ENCODE measurements at places on chromosomes 4 and X.
A peak's percentile ranks its signal among the peaks of the same experiment; 100 is the strongest.

DNA sequence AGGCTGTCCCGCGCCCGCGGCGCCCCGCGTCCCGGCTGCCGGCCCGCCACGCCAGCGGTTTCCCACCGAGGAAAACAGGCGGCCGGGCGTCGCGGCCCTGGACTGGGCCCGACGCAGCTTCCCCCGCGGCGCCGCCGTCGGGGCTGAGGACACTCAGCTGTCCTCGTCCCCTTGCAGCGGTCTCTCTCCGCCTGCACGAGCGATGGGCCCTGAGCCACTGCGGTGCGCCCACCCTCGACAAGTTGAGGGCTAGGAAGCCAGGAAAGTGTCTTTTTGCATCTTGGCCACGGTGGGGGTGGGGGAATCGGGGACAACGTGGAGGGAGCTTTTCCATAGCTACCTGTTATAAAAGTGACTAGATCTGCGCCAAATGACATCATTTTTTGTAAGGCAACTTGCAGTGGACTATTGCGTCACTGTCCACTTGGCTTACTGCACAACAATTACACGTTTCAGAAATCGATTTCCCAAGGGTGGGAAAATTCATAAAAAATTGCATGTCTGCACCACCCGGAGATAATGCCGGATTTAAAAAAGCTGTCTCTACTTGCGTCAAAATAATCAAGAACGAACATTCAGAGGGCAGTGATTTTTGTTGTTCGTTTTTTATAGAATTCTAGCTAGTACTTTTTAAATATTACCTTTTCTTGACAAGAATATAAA, 1.1 kb downstream of the KLHL15 start:
- DNase-seq: no peak

DNA sequence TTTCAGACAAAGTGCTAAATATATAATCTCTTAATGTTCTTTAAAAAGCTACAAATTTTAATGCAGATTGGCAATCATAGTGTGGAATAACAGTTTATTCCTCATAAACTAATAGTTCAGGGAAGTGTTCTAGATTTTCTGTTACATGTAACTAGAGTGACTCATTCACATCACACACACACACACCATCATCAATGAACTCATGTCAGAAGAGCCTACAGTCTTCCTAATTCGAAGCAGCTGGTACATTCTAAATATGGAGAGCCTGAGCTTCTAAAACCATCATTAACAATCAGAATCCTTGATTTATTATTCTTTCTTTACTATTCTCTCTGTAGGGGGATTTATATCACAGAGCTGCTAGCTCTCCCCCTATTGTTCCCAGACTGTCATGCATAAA, 49.6 kb downstream of the DKK2 start:
- DNase-seq: peak; percentile 4

DNA sequence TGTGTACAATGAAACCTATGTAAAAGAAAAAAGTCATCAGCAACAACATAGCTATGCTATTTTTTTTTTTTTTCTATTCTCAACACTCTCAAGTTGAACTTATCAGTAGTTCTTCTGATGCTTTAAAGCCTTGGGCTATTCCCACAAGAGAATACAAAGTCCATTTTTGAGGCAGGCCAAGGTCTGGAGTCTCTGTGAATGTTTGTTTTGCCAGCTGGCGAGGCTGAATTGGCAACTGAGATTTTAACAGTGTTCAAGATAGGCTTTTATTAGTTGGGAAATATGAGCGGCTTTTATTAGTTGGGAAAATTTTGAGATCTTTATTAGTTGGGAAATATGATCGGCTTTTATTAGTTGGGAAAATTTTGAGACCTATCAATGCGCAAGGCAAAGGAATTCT, 336.6 kb downstream of the SLITRK2 start:
- DNase-seq: no peak

- DNase-seq: no peak
Observed at GRCh38 chr4:14897217-14897616, 105.1 kb upstream of the CPEB2 start.

- no peak for DNase-seq
Observed at GRCh38 chrX:106898462-106898861, 4.7 kb downstream of the RIPPLY1 start.

DNA sequence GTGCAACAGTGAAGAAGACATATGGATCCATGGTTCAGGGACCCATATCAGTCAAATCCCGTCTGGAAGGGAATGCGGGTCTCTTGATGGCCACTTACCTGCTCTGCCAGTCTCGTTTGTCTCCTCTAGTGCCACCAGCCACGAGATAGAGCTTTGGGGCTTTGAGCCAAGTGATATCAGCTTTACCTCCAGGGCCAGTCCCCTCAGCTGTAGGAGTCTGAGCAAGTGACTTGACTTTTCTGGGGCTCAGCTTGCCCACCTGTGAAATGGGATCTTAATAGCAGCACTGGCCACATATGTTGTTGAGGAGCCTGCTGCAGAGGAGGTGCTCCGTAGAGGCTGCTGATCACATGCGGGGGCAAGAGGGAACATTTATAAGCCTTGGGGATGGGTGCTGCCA, 1.2 kb downstream of the SLC2A9 start:
- DNase-seq: no peak

- no peak for DNase-seq
Observed at GRCh38 chr4:53925050-53925605, 139.3 kb downstream of the CHIC2 start.

- DNase-seq: no peak
Observed at GRCh38 chrX:32966821-32967355, 244.5 kb downstream of the DMD start.

DNA sequence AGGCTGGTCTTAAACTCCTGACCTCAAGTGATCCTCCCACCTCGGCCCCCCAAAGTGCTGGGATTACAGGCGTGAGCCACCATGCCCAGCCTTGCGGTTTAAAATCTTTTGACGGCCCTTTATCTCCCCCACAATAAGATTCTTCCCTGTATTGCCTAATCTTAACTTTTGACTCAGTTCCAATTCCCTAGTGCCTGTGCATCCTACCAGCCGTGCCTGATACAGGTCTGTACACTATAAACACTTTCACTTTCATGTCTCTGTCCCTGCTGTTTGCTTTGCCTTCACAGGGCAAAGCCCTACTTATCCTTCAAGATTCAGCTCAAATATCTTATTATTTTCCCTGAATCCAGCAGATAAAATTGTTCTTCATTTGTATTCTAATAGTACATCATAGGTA, 74.6 kb downstream of the WDR44 start:
- DNase-seq: peak; percentile 23

DNA sequence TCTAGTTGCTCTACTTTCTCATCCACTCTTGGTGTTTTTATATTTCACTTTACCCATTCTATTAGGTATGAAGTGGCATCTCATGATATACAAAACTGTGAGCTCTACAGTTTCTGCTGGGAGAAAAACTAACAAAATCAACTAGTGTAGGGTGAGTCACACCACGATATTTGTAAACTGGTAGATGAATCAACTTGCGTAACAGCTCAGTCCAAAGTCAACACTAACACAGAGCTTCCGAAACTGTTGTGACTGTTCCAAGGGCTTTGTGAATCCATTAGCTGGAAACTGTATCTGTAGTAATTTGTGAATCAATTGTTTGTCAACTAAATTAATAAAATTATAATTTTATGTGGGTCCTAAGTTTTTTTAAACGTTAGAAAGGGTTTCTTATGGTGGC, 119.8 kb upstream of the TSPAN5 start:
- DNase-seq: peak; percentile 2

GRCh38 chrX:129790146-129790545, 10.4 kb downstream of the SASH3 start:
- no peak for DNase-seq

DNA sequence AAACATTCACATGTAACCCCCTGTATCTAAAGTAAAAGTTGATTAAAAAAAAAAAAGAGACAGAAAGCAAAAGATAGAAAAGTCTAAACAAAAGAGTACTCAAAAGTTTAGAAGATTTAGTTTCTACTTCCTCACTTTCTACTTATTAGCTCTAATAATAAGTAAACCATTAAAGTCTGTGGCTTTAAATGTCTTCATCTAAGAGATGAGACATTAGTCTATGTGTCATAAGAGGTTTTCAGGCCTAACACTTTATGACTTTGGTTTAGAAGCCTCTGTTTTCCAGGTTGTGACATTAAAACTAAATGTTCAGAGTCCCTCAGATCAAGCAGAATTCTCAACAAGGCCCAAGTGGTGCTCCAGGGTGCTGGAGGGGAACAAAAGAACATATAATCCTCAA, 42.2 kb upstream of the GUCY1A1 start:
- no peak for DNase-seq

- DNase-seq: no peak
Observed at GRCh38 chr4:101345271-101345595, 2.1 kb downstream of the PPP3CA start.

DNA sequence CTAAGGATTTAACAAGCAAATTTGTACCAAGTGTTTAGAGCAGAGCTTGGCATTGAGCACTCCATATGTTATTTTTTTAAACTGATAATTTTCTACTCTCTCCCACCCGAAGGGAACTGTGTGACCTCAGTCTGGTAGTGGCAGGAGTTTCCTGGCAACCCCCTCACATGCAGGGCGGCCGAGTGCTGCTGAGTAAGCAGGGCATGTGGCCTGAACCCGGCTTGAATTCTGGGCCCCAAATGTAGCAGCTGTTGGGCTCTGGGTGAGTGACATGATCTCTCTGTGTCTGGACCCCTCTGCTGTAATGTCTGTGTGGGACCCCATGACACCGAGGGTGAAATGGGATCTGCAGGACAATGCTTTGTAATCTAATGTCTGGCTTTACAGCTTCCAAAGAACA, 13.6 kb upstream of the C4orf50 start:
- DNase-seq: no peak

GRCh38 chr4:54581807-54582206, 76.0 kb upstream of the KIT start:
- no peak for DNase-seq

- no peak for DNase-seq
Observed at GRCh38 chr4:184329235-184329634, 111.6 kb upstream of the ENPP6 start.

GRCh38 chr4:155666344-155667221, at the start of gene GUCY1A1:
Gene GUCY1A1, plus strand, starts transcription at chr4:155666848. Its CDS starts 30,020 bp downstream, at chr4:155696868.
- no peak for DNase-seq

GRCh38 chr4:10981576-10981975, 297.0 kb upstream of the CLNK start:
- no peak for DNase-seq

DNA sequence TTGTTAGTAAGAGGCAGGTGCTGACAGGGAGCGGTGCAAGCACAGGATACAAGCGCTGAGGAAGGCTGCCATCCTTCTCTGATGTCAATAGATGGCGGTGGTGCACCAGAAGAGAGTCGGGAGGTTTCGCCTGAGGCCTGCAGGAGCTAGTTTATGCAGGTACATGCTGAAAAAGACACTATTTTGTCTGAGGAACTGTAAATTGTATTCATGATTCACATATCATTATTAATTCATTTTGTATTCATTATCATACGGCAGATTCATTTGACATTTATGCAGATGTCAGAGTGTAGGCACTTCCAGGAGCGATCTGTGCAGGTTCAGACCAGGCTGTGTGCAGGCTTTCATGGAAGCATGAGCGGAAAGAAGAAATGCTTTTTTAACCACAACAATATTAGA, 824.0 kb downstream of the STIM2 start:
- DNase-seq: peak; percentile 18

DNA sequence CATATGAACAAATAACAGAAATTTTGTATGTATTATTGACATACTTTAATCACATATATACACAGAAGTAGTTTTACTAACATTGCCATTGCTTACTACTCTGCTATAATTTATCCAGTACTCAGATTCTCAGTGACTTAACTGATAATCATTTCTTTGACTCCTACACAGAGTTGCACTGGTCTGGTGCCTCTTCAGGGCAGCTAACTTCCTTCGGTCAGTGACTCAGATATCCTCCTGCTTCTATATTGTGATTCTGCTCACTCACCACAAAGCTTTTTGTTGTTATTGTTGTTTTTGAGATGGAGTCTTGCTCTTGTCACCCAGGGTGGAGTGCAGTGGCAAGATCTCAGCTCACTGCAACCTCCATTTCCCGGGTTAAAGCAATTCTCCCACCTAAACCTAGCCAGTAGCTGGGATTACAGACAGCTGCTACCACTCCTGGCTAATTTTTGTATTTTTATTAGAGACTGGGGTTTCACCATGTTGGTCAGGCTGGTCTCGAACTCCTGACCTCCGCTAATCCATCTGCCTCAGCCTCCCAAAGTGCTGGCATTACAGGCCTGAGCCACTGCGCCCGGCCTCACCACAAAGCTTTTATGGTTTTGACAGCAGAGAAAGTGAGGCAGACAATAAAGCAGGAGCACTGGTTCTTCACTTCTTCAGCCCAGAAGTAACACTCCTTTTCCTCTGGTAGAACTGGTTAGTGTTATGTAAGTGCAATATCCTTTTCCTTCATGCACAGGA, 499.3 kb downstream of the EPHA5 start:
- no peak for DNase-seq

GRCh38 chr4:75172551-75172950, 239.6 kb downstream of the PARM1 start:
- no peak for DNase-seq

DNA sequence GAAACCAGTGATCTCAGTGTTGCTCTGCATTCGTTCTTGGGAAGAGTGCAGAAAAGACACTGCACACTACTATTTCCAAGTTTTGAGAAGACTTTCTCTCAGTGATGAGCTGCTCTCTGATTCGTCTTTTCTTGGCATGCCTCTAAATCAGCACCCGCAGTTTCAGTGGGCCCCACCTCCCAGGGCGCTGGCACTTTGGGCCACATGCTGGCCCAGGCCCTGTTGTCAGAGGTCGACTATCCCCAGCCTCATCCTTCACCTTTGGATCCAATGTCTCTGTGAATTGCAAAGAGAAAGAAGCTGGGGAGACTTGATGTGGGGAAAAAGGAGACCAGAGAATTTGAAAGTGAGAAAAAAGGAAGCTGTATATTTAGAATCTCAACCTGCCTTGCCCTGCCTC, 644.1 kb upstream of the PITX2 start:
- DNase-seq: no peak

DNA sequence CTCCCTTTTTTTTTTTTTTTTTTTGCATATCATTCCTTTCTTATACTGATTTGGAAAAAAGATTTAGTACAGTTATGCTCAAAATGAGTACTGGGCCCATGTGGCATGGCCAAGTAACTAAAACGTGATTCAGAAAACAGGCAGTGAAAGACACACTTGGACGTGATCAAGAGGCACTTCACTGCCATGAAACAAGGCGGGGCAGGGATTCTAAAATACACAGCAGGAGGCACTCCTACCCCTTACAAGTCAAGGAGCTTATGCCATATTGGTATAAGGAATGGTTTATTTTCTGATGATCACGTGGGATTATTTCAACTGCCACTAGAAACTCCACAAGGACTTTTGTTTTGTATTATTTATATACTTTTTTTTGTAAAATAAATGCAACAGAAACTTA, 72.0 kb downstream of the CHST7 start:
- DNase-seq: no peak

GRCh38 chr4:77854431-77855111, 8.1 kb upstream of the MRPL1 start:
- no peak for DNase-seq

GRCh38 chr4:25879991-25880651, 17.3 kb upstream of the SEL1L3 start:
- no peak for DNase-seq

Data from retinal pigment epithelial cell (primary cell).